Stimulated activated CD8-positive, alpha-beta memory T cell treated with anti-CD3 and anti-CD28 coated beads, Interleukin-7, amount 100 ng/mL, for 1 hour (primary cell): ENCODE measurements at places on chromosomes 4 and X.

DNA sequence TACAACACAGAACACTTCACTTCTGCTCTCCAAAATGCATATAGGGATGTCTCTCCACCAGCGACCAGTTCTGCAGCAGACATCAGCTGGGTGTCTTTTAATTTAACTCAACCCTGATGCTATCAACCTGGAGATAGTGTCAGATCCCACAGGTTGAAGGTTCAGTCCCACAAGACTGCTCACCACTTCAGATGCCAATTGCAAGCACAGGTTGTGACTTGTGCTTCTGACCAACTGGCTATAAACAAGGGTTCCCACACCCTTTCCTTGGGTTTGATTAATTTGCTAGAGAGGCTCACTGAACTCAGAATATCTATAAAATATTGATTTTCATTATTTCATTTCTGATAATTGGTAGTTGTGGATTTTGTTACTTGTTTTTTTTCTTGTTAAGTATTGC is 177.4 kb upstream of the HS3ST1 start:
- DNase-seq = no peak

- no peak for DNase-seq
Observed at GRCh38 chr4:55947254-55947882, 1.4 kb upstream of the CEP135 start.

DNA sequence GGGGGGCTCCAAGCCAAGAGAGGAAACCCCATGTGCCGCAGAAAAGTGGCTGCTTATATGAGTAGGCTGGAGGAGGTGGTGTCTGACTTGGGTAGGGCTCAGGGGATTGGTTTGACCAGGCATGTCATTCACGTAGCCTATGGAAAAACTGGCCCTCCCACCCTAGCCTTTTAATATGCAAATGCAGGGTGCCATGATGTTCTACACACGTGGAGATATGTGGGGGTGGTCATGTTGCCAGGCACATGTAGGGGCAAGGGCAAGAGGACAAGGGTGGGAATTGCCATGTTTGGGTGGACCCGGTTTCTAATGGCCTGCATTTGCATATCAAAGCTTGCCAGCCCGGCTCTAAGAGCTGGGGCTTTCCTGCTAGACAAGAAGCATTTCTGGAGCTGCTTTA is 86.9 kb upstream of the SHISA3 start:
- DNase-seq = no peak

- DNase-seq = no peak
Observed at GRCh38 chr4:79399076-79399475, 9.0 kb downstream of the GK2 start.

DNA sequence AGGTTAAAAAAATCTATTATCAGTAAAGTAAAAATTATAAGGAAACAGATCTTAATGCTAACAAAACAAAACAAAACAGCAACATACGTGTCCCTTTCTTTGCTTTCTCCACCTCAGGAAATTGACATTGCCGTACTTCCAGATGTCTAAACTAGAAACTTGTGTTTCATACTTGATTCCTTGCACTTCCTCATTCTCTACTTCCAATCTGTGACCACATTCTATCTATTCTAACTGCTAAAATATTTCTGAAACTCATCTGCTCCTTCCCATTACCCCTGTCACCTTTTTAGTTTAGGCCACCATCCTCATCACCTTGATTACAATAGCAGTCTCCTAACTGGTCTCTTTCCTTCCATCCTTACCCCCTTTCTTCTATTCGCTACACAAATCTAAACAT is 22.5 kb upstream of the RPA4 start:
- no peak for DNase-seq
